Activated CD8-positive, alpha-beta memory T cell treated with anti-CD3 and anti-CD28 coated beads, Interleukin-2, amount 50 U/mL, for 4 hours (primary cell): ENCODE measurements at places on chromosomes 1 and 21.

- no peak for DNase-seq
Measured at GRCh38 chr21:38913893-38914527, 108.3 kb downstream of the ETS2 start.

GRCh38 chr21:42498012-42498411 lies 2.0 kb upstream of the RSPH1 start:
- no peak for DNase-seq

- DNase-seq: no peak
Measured at GRCh38 chr1:3037281-3038040, 16.2 kb downstream of the ACTRT2 start.

- DNase-seq: no peak
Measured at GRCh38 chr21:44870748-44871495, 2.6 kb downstream of the PTTG1IP start.

- no peak for DNase-seq
Measured at GRCh38 chr1:4494027-4494426, 160.4 kb upstream of the AJAP1 start.

DNA sequence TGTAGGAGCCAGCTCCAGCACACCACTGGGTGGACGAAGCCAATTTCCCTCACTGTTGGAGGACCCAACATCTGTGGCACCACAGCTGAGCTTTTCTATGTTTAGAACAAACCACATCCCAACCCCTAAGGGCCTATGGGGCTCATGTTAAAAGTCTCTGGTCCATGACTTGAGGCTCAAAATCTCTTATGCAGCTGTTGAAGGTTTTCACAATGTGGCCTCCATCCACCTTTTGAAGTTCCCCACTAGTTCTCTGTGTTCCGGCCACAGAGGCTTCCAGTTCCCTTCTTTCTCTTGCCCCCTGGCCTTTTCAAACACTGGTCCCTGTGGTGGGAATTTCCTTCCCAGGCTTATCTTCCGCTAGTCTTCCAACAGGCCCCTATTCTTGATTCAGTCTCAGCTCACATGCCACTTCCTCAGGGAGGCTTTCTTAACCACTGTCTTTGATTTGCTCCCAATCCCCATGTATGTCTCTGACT lies 3.9 kb upstream of the IFNLR1 start:
- no peak for DNase-seq

GRCh38 chr1:16888860-16889816 lies 6.6 kb upstream of the RNU1-2 start:
- DNase-seq: peak; percentile 47

DNA sequence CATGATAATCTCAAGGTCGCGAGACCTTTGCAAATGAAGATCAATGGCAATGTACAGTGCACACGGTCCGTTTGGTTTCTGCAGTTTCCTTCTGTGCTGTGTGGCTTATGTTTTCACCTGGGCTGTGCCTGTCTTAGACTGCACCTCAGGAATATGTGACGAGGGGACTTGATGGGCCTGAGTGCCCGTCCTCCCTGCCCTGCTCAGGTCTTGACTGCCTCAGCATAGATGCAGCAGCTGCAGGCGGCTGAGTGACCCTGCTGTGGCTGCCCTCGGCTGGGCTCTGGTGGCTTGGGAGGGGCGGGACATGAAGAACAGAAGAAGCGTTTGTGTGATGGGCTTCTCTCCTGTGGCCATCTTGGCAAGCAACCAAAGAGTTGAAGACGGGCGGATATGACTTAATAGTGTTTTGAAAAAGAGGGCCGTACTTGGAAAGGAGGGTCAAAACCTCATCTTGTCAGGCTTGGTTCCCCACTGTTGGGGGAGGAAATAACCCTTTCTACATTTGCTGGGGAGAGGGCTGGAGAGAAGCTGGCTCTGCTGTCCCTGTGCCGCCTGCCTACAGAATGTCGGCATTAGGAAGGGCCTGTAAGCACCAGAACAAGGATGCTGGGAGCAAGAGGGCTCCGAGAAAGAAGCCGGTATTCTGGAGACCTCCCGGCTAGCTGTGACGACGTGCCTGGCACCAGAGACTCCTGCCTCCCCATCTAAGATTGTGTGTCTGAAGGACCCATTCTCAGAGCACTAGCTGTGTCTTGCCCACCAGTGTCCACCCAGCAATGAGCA lies 7.1 kb downstream of the MYBPHL start:
- DNase-seq: no peak

GRCh38 chr1:226549937-226550671 lies 1.5 kb downstream of the STUM start:
- DNase-seq: peak; percentile 29

- DNase-seq: peak; percentile 17
Measured at GRCh38 chr1:10152709-10153284, 57.6 kb upstream of the KIF1B start.

GRCh38 chr1:167292216-167292615 lies 71.5 kb downstream of the POU2F1 start:
- no peak for DNase-seq

DNA sequence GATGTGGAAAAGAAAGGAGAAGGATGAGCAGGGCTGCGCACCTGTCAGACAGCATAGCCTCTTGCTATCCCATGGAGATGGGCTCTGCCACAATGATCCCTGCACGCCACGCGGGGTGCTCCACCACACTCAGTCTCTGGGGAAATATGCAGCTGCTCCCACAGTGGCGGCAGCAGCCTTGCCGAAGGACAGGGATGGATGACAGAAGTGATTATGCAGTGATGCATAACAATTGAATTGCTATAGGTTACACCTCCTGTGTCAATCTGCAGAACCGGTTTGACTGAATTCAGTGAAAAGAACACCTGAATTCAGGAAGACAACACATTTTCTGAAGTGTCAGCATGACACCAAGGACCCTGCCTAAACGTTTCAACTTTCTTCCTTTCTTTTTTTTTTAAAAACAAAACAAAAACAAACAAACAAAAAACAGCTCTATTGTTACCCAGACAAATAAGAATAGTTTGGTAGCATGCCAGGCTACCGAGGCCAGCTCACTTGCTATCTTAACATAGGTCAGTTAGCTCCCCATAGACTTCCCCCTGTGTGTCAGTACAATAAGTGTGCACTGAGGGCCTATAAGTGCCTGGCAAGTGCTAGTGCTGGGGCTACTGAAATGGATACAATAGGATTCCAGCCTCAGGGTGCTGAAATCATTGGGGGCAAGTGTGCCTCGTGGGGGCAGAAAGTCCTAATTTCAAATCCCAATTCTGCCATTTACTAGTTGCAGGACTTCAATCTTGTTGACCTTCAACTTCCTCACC lies 127.6 kb upstream of the LMO4 start:
- DNase-seq: no peak

- no peak for DNase-seq
Measured at GRCh38 chr1:197928849-197929336, 11.7 kb downstream of the LHX9 start.

DNA sequence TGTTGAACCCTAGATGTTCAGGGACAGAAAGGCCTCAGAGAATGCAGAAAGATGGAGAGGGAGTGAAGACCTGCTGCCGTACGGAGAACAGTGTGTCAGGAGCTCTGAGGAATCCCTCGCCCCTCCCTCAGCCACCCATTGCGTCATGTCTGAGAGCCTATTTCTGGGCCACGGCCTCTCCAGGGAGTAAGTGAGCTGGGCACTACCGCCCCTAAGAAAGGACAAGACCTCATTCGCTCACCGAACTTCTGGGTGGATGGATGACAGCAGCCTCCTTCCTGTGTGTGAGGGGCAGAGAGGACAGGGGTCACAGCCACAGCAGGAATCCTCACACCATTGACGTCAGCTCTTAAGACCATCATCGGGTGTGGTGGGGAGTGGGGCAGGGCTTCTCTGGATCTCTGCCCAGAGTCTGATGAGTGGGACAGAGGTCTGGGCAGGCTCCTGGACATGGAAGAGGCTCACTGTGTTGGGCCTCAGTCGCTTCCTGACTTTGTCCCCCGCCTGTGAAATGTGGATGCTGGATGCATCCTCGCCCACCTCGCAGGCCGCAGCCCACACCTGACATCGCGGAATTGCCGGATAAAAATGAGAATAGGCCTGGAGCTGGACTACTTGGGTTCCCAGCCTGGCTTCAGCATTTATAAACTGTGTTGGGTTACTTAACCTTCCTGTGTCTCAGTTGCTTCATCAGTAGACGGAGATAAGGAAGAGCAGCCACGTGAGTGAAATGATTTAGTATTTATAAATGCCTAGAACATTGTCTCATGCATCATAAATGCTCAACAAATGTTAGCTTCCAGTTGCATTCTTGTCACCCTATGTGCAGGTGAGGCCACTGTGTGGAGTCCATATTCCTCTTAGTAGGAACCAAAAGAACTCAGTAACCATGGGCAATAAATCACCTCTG lies 238.6 kb downstream of the TRABD2B start:
- DNase-seq: no peak

- no peak for DNase-seq
Measured at GRCh38 chr1:46622344-46622743, 5.7 kb upstream of the MOB3C start.

GRCh38 chr1:9006956-9007615 lies 19.1 kb downstream of the SLC2A7 start:
- DNase-seq: no peak

- no peak for DNase-seq
Measured at GRCh38 chr1:202149566-202149965, 5.0 kb upstream of the ARL8A start.

DNA sequence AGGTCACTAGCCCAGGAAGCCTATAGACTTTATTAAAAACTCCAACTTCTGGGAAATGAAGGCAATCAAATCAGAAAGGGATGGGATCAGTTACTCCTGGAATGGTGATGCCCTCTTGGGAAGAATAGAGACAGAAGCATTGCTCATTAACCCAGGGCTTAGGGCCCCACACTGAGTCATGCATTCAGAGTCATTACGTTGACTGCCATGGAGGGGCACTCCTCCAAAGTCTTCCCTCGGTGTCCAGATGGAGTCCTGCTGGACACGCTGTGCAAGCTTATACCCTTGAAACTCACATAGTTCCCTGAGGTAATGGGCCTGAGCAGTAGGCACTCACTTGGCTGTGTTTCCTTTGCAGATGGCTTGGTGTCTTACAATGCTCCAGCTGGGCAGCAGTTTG lies 35.2 kb upstream of the HSD17B7 start:
- no peak for DNase-seq

GRCh38 chr1:218439541-218440295 lies 94.6 kb downstream of the TGFB2 start:
- no peak for DNase-seq

- DNase-seq: no peak
Measured at GRCh38 chr1:14421295-14421976, 177.0 kb upstream of the KAZN start.

GRCh38 chr1:245588116-245588639 lies 433.4 kb downstream of the KIF26B start:
- DNase-seq: no peak

GRCh38 chr1:92910081-92910480 lies 51.2 kb downstream of the DIPK1A start:
- DNase-seq: no peak

DNA sequence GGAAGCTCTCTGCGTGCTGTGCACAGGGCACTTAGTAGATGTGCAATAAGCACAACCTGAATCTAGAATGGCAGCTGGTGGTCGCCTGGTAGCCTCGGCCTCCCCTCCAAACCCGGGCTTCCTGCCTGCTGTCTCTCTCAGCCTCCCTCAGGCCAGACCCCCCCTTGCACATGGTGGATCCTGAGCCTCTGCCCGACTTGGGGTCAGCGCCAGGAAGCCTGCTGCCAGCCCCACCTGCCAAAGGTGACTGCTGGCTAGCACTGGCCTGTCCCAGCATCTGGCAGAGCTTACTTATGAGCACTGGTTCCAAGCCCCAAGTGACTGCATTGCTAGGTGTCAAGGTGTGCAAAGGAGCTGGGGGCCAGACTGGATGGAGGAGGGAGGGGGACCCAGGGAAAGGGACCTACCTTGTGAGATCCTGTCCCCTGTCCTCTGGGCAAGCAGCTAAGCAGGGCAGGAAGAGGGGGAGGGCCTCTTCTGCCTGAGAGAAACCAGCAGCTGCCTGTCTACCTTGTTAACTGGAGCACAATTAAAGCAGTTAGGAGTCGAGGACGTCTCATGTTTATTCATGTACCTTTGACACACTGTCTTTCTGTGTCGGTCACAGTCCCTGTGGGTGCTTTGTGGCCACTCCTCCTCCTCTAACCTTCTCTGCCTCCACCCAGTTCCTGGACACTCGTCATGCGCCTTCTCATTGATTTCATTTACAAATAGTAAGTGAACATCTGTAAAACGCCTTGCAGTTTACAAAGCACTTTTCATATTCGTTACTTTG lies 100.9 kb downstream of the DDX20 start:
- DNase-seq: no peak

DNA sequence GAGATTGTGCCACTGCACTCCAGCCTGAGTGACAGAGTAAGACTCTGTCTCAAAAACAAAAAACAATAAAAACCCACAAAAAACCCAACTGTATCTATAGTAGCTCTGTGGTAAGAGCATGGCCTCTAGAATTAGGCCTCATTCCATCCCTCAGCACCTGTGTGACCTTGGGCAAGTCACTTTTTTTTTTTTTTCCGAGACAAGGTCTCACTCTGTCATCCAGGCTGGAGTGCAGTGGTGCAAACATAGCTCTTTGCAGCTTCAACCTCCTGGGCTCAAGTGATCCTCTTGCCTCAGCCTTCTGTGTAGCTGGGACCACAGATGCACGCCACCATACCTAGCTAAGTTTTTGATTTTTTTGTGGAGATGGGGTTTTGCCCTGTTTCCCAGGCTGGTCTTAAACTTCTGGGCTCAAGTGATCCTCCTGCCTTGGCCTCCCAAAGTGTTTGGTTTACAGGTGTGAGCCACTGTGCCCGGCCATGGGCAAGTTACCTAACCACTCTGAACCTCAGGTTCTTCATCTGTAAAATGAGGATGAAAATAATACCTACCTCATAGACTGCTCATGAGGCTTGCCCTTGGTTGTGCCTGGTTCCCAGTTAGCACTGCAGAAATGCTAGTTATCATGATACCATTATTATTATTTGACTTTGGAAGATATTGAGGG lies 15.3 kb upstream of the MYOM3 start:
- no peak for DNase-seq

- DNase-seq: no peak
Measured at GRCh38 chr21:33751120-33751519, 108.8 kb downstream of the ITSN1 start.

DNA sequence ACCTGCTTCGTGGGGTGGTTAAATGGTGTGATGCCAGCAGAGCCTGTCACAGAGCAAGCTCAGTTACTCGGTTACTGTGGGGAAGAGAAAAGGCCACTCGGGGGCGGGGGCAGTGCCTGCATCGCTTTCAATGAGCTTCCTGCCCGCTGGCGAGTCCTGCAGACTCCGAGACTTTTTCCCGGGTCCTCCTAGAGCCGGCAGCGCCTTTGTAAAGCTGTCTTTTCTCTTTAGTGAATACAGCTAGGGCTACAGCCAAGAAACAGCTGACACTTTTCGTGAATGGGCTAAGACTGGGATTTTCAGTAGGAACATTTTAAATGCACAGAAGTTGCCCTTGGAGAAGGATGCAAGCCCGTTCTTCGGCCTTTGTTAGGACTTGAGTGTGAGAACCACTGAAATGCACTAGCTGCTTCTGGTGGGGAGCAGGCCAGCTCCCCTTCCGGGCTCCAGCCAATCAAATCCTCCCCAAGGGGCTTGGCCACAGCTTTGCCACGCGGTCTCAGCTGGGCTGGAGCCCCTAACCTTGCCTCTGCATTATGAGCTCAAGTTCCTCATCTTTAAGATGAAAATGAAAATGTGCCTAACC lies 23.4 kb upstream of the EFHD2 start:
- no peak for DNase-seq
